ENCODE measurements at places on chromosomes 13 and 19.

DNA sequence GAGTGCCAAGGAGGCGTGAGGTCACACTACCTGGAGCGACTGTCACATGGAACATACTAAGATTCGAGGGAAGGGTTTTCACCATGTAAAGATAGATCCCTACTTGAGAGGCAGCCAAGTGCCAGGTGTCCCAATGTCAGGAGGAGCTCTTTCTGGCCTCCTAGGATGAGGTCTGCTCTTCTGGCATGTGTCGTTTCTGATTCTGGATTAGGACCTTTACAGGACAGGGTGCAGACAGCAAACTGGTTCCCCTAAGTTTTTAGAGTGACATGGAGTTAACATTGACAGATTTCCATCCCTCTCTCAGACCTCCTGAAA, 75.3 kb downstream of the ZNF536 start:
- no peak for DNase-seq

- no peak for DNase-seq
Observed at GRCh38 chr13:24613755-24614154, 66.5 kb upstream of the ATP12A start.

- no peak for DNase-seq
Observed at GRCh38 chr13:63297163-63297562, 1881.5 kb upstream of the PCDH20 start.

DNA sequence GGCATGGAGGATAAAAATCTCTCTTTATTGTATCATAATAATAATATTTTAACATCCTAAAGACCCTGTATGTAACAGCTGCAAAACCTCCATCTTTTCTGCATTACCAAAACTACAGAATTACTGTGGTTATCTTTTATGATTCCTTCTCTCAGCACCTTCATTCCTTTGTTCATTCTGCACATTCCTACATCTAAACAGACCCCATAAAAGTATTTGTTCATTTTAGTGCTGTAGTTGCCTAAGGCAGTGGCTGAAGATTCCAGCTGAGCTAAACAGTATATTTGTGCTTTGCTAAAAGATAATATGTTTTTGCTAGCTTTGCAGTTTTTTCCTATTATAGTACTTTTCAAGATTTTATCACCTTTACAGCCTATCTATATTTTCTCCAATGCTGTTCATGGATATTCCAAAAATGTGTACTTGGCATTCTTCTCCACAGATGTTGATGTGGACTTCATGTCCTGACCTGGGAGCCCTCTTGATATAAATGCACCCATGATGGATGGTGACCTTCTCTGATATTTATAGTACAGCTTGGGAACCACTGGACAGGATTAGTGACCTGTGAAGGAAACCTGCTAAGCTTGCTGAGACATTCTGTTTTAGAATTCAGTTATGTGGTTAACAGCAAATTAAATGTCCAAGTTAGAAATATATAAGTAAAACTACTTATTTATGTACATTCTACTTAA, 2832.9 kb upstream of the PCDH20 start:
- DNase-seq = no peak

GRCh38 chr13:98538876-98539275, 38.0 kb downstream of the STK24 start:
- no peak for DNase-seq

DNA sequence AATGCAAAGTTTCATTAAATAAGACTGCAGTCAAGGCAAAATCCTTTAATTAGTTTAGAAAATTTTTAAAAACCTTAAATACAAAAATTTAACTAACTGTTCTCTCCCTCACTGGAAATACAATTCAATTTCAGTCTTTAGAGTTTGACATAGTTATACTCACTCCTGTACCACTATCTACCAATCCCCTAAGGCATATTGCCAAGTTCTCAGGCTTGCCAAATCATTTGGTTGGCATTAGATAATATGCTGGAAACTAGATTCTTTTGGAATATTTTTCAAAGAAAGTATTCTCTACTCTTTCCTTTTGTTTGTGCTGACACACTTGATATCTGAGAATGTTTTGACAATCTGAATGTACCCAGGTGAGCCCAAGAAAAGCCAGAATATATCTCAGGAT, 77.2 kb downstream of the TSC22D1 start:
- DNase-seq = no peak

DNA sequence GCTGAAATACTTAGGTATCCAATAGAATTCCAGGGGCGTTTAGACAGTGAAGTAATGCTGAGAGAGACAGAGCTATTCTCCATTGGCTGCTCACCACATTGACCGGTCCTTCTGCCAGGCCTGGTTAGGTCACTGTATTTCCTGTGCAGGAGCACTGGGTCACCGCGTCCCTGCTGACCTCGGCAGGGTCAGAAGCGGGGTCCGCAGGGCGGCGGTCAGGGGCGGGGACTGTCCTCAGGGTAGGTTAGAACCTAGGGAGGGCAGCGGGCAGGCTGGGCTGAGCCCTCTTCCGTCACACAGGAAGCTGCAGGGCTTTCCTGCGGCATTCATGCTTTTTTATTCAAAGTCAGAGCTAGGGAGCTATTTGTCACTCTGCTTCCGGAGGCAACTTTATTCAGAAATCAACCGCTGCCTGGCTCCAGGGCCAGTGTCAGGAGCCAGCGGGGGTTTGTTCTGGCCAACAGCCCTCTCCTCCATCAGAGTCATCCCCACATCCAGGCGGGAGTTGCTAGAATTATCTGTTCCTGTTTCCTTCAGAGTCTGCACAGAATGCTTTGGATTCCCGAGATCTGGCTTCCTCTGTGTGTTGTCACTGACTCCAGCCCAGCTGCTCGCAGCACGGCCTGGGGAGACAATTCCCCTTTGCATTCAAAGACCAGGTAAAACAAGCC, 81.2 kb upstream of the WASF3 start:
- DNase-seq = no peak

- no peak for DNase-seq
Observed at GRCh38 chr13:39699274-39699673, 43.8 kb downstream of the COG6 start.

GRCh38 chr13:59664586-59664985, 499.1 kb downstream of the DIAPH3 start:
- DNase-seq = no peak

DNA sequence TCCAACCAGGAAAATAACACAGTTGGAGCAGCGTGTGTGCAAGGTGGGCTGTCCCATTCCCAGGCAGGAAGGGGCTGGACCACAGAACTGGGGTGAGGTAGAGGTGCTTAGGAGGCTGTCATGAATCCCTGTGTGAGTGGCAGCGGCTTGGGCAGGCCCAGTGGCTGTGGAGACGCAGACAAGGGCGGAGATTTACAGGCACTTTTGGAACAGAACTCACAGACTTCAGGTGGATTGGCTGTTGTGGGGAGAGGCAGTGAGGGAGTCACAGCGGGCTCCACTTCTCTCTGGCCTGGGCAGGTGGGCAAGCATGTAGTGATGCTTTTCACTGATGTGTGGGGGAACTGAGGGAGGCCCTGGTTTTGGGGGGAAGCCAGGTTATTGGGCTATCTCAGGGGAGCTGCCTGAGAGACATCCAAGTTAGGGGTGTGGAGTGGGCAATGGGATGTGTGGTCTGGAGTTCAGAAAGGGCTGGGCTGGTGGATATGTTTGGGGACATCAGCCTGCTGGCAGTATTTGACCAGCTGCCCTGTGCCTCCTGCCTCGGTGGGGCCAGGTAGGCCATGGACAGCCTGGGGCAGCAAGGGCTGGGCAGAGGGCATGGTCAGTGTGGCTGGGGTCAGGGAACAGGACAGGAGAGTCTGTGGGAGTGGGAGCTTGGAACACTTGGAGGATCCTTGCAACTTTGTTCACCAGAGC, 27.0 kb upstream of the ZNF492 start:
- no peak for DNase-seq

GRCh38 chr19:14786421-14786851, 8.1 kb upstream of the ADGRE2 start:
- no peak for DNase-seq

- no peak for DNase-seq
Observed at GRCh38 chr19:16343156-16343555, 18.5 kb downstream of the KLF2 start.

DNA sequence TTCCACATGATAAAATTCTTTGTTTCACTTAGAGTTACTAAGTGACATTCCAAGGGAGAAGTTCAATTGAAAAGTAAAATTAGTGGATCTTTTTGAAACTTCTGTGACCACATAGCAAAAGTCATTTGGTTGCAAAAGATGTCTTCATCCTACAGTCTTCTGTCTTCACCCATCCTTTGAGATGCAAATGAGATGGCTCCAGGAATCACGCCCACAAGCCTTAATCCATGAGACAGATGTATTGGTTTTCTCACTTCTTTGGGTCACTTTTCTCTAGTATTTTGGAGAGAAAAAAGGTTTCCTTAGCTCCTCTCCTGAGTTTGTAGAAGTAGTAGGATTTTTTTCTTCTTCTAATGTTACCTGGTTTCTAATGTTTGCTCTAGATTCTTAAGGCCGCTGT, 259.5 kb upstream of the SLC10A2 start:
- no peak for DNase-seq

GRCh38 chr13:111342721-111343120, 22.3 kb downstream of the TEX29 start:
- no peak for DNase-seq

DNA sequence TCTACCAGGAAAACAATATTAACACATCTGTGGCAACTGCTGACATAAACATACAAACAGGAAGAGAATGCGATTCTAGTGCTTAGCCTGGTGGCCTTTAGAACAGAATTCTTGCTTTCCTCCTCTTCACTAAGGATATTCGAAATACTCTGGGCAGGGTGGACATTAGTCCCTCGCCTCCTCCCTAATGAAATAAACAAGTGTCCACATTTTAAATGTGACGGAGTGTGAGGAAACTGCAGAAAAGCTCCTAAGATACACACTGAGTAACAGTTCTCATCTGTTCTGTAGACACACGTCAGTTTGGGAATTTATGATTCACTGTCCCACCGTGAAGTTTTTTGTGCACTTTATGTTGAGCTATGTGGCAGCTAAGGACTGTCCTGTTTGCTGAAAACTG, 639 bp downstream of the STARD13 start:
- DNase-seq = no peak

GRCh38 chr13:83906240-83906820, 24.1 kb upstream of the SLITRK1 start:
- DNase-seq = no peak

GRCh38 chr13:44416301-44416700, 42.7 kb downstream of the SERP2 start:
- DNase-seq = no peak

- DNase-seq = no peak
Observed at GRCh38 chr19:13089139-13089856, 13.4 kb downstream of the LYL1 start.

- no peak for DNase-seq
Observed at GRCh38 chr13:78540058-78540457, 63.3 kb downstream of the POU4F1 start.

DNA sequence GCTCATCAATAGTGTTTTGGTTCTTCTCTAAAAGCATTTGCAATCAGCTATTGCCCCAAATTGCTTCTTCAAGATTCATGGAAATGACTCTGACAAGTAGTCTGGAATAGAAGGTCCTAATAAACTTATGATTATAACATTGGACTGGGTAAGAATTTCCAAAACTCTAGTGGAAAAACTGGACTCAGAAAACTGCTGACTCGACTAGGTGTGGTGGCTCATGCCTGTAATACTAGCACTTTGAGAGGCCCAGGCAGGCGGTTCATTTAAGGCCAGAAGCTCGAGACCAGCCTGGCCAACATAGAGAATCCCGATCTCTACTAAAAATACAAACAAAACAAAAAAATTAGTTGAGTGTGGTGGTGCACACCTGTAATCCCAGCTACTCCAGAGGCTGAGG, 15.5 kb upstream of the AKT2 start:
- no peak for DNase-seq

DNA sequence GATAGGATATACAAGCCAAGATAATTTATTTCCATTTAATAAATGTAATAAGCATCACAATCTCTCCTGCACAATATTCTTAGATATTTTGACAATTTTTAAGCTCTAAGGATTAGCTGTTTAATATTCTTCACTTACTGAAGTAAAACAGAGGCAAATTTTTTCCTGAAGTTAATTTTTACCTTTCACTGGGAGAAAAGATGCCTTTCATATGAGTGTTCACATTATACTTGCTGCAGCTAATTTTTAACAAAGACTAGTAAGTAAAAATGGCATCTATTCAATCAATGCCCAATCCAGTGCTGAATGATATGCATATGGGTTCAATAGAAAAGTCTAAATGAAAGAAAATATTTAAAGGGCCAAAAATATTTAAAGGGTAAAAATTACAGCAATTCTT, 377.2 kb upstream of the GPC6 start:
- DNase-seq = no peak

DNA sequence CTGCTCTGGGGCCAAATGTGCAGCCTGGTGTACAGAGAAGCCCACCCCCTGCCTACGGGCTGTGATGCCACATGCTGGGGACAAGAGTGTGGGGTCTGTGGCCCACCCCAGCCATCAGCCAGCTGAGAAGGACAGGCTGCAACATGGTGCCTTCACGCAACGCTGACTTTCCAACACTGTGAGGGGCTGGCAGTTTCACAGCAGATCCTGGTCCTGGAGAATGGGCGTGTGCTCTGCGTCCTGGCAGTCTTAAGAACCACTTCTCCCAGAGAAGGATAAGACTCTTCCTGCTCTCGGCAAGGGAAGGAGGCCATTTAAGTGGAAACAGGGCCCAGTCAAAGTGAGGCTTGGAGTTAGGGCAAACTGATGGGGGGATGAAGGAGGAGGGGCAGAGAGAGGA, 4.6 kb downstream of the LRRC4B start:
- no peak for DNase-seq

DNA sequence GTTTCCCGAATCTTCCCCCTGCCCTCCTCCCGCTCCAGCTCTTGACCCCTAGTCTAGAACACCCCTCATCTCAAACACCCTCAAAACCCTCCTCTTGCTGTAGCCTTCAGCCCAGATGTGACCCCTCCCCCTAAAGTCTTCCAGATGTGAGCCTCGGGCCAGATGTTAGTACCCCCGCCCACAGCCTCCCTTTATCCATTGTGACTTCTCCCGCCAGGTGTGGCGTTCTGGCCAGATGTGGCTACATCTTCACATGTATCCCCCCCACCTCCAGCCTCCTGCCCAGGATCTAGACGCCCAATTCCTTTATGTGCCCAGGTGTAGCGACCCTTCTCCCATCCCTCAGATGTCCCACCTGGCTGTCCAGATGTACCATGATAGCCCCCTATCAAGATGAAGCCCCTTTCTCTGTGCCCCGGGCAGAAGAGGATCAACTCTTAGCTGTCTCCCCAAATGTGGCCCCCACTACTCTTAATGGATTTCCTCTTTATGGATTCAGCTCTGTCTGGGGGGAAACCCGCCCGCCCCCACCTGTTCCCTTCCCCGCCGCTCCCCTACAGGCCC, 517 bp upstream of the LTBP4 start:
- DNase-seq = no peak
